ENCODE measurements at places on chromosomes 13 and 19.
A peak's percentile ranks its signal among the peaks of the same experiment; 100 is the strongest.

DNA sequence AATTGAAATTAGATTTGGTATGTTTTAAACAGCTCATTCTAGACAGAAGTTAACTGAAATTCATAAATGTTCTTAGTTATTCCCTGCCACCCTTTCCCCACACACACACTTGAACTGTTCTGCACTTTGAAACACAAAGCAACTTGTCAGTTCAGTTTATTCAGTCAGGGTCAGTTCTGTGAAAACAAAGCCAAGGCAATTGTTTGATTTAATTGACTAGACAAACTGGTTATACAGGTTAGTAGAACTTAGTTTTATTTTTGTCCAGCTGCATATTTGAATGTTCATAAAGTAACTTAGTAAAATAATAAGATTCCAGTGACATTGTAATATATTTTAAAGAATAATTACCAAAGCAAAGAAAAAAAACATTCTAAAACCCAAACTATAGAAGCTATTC lies 98.3 kb upstream of the KLF5 start:
- no peak for DNase-seq

DNA sequence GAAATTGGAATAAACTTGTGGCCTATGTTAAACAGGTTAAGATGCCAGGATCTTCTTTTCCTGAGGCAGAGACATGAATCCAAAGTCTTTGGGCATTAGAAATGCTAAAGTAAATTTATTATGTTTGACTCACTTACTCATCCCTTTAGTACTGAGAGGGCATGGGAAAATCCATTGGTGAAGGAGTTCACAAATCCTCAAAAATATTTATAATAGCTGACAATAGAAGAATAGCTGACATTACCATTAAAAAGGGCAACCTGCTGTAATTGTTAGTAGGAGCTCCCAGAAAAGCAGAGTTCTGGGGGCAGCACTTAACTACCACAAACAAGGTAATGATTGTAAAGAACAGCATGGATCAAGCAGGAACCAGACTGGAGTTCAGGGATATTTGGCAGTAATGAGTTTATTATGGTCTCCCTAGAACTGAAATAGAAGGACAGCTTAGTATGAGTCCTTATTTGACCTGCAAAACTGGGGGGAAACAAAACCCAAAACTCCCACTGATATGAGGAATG lies 285.8 kb upstream of the KLHL1 start:
- no peak for DNase-seq

DNA sequence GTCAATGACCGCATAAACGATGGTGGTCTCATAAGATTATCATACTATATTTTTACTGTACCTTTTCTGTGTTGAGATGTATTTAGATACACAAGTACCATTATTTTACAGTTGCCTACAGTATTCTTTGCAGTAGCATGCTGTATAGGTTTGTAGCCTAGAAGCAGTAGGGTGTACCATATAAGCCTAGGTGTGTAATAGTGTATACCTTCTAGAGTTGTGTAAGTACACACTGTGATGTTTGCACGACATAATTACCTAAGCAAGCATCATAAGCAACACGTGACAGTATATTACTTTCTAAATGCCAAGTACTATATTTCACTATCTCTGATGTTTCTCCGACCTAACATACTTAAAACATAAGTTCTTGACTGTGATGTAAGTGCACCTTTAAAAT lies 2.7 kb downstream of the LPAR6 start:
- no peak for DNase-seq

DNA sequence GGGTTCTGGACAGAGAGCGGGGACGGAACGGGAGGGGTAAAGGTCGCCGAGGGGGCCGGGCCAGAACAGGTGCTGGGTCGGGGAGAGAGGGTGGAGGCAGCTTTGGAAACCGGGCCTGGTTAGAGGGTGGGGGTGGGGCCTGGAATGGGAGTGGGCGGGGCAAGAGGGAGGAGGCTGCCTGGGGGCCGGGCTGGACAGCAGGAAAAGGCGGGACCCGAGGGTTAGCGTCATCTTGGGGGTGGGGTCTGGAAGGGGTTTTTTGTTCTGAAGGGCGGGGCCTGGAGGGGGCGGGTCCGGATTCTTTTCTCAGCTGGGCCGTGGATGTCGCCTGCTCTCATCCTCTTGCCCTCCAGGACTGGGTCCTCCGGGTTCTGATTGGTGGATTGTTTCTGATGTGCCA lies 4.3 kb upstream of the ZNF813 start:
- DNase-seq, result no peak

DNA sequence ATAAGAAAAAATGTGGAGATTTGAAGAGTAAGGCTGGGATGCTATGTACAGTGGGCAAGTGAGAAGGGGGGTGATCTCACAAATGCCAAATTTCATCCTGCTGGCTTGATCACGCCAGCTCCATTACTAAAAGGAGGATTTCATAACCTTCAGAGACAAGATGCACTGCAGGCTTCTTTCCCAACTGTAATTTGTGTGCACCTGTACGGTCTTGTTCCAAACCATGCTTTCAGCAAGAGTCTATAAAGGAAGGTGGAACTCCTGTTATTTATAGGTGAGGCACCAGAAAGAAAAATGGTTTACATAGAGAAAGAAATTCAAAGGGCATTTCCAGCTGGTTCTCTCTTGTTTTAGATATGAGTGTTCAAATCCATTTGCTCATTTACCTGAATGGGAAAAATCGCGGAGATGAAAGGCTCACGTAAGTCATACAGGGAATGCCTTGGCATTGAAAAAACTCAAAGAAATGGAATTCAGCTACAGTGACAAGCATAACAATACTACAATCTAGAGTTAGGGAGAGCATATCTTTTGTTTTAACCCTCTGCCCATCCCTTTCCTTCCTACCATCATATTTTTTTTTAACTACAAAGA lies 13.3 kb downstream of the EFNB2 start:
- DNase-seq, result no peak

- DNase-seq, result no peak
Measured at GRCh38 chr13:99074693-99075092, 96.8 kb upstream of the DOCK9 start.

DNA sequence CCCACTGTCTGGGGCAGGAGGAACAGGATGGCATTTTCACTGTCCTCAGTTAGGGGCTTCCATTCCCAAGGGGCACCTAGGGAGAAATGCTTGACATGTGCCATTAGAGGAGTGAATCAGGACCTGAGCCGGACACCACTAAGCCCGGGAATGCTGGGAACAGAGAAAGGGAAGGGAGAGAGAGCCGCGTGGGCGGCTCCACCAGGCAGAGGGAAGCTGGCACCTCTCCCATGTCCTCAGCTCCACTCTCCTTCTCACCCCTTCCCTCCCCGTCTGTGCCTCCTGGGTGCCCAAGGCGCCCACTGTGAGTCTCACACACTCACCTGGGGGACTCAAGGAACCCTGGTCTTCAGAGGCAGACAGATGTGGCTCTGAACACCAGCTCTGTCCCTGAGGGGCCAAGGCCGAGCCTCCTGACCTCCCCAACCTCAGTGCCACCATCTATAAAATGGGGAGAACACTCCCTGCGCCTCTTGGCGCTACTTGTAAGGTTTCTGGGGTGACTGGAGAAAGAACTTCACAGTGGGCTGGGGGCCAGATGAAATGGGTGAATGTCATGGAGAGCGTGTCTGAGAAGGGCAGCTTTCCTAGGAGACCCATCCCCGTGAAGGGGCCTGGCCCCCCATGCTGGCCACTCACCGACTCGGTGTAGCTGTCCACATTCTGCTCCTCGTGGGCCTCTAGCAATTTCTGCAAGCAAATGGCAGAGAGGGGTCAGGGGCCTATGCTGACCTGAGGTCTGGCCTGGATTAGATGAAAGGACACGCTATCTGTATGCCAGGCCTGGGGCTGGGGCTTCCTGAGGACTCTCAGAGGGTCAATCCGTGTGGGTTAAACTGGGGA lies 5.3 kb upstream of the KPTN start:
- DNase-seq, result no peak

GRCh38 chr19:2575734-2576481 lies 100.0 kb downstream of the GADD45B start:
- no peak for DNase-seq

GRCh38 chr13:35856084-35856483 lies 275.1 kb downstream of the DCLK1 start:
- DNase-seq, result no peak

GRCh38 chr13:48264058-48264457 lies 31.1 kb downstream of the ITM2B start:
- DNase-seq, result no peak

GRCh38 chr13:87622971-87623370 lies 48.2 kb upstream of the SLITRK5 start:
- DNase-seq, result no peak

- DNase-seq, result no peak
Measured at GRCh38 chr19:17775991-17776803, 18.7 kb upstream of the B3GNT3 start.

DNA sequence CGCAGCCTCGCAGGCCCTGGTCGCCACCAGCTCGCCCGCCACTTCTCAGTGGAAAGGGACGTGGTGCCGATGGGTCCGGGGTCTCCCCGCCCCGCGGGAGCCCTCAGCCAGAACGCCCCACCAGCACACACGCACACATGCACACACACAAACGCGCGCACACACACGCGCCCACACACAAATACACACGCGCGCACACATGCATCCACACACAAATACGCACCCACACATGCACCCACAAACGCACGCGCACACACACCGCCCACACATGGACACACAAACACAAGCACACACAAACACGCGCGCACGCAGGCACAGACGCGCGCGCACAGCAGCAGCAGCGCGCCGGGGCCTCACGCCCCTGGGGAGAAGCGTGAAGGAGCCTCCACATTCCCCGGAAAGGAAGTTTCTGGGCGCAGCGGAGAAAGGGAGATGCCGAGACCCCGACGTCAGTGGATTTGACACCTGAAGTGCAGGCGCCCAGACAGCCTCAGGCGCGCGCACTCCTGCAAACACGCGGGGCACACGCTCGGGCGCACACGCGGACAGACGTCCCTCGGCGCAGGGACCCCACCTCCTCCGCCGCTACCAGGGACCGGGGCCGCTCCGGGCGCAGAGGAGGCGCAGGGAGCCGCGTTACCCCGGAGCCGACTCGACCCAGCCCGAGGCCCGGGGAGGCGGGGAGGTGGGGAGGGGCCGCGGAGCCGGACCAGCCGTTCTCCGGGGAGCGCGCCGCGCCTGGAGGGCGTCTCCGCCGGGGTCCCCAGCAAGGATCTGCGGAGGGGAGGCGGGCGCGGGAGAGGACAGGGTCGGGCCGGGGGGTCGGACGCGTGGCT lies 622 bp downstream of the RASA3 start:
- DNase-seq, result peak; percentile 40

GRCh38 chr13:86383151-86383550 lies 583.9 kb upstream of the SLITRK6 start:
- DNase-seq, result no peak

GRCh38 chr19:40609561-40610395 lies 8.6 kb downstream of the LTBP4 start:
- peak; percentile 97 for DNase-seq

GRCh38 chr19:14817052-14817451 lies 17.9 kb downstream of the OR7A5 start:
- no peak for DNase-seq

DNA sequence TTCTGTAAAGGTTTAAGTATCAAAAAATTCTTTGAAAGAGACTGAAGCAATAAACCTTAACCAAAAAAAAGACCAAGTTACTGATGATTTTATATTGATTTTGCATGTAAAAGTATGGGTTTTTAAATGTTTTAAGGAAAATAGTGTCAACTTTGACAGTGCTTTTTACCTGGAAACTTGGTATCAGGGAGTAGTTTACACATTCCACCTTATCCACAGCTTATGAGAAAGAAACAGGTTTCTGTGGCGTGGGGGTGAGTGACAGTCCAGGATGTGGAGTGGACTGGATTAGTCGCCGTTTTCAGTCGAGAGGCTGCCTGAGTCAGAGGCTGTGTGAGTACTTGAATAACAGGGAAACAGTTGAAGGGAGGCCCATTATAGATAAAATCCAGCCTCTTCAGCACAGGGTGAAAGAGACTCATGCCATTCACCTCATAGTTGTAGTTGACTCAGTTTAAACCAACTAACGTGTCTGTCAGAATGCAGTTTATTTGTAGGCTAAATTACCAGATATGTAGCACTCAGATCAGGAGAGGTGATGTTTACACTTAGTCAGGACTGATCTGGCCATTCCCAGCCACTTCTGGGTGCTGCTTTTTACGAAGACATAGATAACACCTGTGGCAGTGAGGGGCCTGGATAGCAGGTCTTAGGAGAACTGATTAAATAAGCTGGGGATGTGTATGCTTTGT lies 595 bp upstream of the GPR183 start:
- peak; percentile 57 for DNase-seq

GRCh38 chr13:28611654-28612131 lies 47.2 kb upstream of the POMP start:
- DNase-seq, result peak; percentile 55

DNA sequence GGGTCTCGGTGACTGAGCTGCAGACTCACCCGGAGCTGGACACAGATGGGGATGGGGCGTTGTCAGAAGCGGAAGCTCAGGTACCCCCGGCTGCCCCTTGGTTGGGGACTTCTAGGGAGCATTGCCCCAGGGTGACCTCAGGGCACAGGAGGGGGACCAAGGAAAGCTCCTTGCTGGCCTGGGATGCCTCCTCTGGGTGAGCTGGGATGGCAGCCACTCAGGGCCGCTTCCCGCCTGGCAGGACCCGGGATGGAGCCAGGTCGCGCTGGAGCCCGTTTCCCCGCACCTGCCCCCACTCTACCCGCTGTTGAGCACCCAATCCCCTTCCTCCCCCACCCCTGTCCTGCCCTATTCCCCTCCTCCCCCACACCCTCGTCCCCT lies 10.8 kb downstream of the PRKCSH start:
- no peak for DNase-seq

GRCh38 chr13:106986033-106986484 lies 418.1 kb upstream of the ARGLU1 start:
- DNase-seq, result no peak

DNA sequence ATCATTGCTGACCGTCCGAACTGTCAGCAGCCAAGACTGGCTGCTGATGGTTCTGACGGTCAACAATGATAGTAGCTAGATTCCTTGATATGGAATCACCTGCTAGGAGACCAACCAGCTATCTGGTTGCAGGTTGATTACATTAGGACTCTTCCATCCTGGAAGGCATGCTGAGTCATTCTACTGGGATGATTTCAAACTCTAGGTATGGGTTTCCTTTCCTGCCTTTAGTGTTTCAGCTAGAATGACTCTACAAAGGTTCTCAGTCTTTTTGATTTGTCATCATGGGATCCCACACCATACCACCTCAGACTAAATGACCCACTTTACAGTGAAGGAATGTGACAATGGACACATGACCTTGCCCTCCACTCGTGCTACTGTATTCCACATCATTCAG lies 138.1 kb upstream of the KL start:
- DNase-seq, result no peak

Data from hematopoietic multipotent progenitor cell treated with erythropoietin and hydrocortisone succinate and interleukin-3 and kit ligand, for 6 days (in vitro differentiated cells).